ENCODE measurements at places on chromosomes 7 and 10.

GRCh38 chr10:95476469-95477174 is 84.5 kb downstream of the SORBS1 start:
- no peak for DNase-seq

GRCh38 chr10:44284198-44285084 is 100.5 kb downstream of the CXCL12 start:
- DNase-seq: no peak

DNA sequence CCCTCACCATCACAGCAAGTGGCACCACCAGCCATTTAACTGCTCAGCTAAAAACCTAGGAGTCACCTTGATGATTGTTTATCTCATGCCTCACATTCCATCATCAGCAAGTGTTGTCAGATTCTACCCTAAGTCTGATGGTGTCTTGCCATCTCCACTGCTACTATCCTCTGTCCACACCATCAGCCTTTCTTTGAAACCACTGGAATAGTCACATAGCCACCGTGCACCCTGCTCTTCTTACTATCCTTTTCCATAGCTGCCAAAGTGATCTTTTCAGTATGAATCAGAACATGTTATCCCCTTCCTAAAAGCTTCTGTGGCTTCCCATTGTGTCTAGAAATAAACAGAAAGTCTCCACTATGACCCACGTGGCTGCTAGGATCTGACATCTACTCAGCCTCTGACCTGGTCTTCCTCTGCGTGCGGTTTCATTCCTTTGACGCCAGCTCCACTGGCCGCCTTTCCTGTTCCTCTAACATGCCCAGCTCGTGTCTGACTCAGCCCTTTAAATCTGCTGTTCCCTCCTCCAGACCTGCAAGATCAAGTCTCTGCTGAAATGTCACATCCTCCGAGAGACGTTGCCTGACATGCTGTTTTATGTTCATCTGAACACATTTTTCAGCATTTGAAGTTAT is 16.5 kb upstream of the CHN2 start:
- DNase-seq: no peak

DNA sequence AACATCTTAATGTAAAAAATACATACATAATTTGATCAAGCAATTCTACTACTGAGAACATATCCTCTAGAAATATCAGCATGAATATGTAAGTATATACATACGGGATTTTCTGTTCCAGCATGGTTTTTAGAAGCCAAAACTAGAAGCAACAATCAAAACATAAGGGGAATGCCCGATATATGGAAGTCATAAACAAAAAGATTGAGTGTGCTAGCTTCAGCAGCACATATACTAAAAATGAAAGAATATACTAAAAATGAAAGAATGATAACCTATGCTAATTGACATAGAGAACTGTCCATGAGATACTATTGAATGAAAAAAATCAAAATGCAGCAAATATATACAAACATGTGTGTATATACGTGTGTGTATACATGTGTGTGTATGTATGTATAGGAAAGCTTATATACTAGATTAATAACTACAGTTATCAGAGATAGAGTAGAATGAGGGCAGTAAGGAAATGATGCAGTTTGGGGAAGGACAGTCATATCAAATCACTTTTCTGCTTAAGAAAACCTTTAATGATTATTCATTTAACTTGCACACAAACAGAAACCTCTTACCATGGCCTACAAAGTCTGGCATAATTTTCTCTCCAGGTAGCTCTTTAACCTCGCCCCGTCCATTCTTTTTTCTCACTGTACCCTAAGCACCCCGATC is 72.9 kb downstream of the NPY start:
- no peak for DNase-seq

DNA sequence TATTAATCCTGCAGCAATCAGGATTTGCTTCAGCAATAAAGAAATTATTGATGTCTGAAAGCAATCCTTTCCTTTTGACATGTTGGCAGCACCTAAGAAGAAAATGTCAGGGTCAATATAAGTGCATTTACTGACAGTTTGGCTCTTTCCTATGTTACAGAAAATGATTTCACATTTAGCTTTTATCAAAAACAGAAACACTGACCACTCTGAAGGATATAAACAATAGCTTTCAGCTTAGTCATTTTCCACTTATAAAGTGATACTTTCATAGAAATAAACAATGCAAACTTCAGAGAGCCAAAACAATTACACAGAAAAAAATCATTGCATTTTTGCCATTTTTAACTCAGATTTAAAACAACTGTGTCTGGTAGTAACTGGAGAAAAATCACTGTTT is 325.6 kb upstream of the KAT6B start:
- DNase-seq: no peak

DNA sequence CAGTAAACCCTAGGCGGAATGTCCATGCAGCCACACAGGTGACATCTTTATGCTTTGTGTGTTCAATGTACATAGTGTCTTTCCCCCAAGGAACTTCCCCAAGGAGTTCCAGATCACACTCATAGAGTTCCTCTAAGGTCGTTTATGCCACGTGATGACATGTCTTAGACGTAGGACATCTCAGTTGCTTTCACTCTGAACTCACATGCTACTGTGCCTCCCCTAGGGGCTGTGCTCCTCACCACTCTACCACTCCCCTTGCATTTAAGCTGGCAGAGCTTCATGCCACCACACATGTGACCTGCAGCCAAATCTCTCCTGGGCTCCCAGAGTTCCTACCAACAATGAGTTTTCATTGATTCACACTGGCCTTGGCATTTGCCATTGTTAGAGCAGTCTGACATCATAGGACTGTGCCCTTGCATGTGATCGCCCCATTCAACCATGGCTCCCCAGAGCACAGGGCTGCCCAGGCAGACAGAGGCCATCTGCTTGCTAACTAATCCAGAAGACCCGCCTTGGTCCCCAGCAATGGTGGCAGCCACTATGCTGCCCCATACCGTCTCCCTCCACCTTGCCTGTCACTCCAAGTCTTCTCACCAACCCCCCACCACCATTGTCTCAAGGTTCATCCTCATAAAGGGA is 95.3 kb upstream of the MACROH2A2 start:
- DNase-seq: no peak

DNA sequence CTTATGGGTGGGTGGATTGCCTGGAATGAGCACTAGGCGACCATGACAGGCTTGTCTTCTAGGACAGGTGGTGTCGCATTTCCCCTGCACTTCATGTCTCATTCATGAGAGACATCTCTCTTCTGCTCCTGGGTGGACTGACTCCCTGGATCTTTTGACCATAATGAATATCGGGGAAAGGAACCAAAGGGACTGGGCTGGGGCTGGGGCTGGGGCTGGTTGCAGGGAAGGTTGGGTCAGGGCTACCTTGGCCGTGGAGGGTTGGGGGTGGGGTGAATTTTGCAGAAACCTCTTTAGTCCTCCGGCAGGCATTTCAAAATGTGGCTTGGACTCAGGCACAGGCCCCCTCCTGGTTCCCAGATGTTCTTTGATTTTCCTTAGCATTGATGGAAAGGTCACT is 319.2 kb downstream of the ZNF716 start:
- DNase-seq: no peak

- DNase-seq: no peak
Observed at GRCh38 chr7:155237297-155237696, 60.4 kb upstream of the INSIG1 start.

DNA sequence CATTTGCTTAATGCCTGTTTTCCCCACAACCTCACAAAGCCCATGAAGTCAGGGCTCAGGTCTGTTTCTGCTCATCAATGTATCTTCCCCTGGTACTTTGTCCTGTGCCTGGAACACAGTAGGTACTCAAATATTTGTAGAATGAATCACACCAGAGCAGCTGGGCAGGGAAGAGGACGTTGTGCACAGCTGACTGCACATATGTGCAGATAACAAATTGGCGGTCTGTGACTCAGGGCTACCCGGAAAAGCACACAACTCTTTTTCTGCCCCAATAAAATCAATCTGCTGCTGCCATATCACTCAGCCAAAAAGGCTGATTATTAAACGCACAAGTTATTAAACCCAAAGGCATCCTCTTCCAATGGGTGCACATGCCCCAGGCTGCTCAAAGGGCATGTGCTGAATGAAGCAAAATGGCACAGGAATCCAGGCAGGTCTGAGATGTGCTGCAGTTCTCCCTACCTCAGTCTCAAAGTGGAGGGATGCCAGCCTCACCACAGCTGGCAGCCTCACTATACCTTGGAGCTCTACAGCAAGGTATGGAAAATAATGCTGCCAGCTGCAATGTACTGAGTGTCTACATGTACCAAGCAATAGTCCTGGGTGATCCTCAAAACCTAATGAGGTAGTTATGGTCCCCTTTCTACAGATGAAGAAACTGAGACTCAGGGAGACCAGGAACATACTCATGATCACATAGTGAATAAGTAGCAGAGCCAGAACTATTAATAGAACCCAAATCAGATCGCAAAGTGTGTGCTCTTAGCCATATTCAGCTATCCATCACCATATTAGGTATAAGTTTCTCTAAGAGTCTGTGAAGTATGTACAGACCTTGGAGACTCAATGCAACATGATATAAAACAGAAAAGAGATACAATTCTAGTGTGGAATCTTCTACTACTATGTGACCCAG is 43.4 kb downstream of the SORBS1 start:
- no peak for DNase-seq

- DNase-seq: no peak
Observed at GRCh38 chr7:121876656-121877500, 3.9 kb downstream of the PTPRZ1 start.

DNA sequence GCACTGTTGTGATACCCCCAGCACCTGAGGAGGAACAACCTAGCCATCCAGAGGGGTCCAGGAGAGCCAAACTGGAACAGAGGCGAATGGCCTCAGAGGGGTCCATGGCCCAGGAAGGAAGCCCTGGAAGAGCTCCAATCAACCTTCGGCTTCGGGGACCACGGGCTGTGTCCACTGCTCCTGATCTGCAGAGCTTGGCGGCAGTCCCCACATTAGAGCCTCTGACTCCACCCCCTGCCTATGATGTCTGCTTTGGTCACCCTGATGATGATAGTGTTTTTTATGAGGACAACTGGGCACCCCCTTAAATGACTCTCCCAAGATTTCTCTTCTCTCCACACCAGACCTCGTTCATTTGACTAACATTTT is 1.6 kb upstream of the CASP2 start:
- DNase-seq: no peak

DNA sequence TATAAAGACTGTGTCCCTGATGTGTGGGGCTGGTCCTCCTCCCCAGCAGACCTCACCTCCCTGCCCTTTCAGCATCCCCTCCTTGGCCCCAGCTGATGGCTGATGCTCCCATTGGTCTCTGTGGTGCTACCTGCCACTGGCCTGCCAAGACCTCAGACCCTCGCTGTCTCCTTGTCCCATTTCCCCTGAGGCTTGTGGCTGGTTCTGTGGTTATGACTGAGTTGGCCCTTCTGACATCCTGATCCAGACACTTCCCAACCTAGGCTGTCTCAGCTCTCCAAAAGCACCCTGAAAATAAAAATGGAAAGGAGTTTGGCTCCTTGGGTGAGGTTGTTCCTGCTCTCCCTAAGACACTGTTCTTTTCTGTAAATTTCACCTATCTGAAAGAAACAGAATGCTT is 214.2 kb downstream of the RPS24 start:
- DNase-seq: no peak

DNA sequence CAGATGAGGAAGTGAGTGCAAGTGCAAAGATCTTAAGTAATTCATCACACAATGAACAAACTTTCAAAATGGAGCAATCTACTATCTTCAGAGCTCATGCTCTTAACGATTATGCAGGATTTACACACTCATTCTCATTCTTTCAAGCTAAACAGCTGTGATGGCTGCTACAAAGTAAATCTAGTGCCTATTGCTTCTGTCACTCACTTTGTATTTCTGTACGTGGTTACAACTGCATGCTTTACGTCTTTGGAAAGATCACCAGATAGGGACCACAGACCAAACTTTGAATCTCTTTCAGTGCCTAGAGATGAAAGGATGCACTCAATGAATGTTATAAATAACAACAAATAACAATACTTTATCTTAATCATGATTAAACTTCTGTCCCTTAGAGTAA is 194.6 kb downstream of the MAGI2 start:
- DNase-seq: no peak

DNA sequence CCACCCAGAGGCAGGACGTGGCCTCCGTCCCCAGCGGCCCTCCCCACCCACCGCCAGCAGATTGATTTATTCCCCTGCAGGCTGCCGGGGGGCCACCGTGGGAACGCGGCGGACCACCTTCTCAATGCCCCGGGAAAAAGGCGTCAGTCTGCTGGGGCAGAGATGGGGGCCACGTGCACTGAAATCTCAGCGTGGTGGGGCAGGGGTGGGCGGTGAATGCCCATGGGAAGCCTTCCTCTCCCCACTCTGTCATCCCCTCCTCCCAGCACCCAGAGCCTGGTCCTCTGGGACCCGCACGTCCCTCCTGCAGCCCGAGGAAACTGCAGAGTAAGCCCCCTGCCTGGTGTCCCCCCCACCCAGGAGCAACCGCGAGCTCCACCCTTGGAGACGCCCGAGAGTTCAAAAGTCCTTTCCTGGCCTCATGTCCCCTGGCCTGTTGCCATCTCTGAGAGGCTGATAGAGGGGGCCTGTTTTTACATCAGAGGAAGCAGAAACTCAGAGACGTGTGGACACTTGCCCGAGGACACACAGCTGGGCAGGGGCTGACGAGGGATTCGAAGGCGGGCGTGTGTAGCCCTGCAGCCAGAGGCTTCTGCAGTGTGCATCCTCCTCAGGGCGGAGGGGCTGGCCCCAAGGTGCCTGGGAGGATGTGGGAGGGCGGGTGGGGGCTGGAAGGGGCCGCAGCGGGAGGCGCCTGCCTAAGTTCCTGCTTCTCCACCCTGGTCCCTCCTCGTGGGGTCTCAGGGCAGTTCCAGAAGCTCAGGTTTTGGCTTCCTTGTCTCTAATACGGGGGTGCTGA is 21.8 kb downstream of the UNCX start:
- peak; percentile 26 for DNase-seq

DNA sequence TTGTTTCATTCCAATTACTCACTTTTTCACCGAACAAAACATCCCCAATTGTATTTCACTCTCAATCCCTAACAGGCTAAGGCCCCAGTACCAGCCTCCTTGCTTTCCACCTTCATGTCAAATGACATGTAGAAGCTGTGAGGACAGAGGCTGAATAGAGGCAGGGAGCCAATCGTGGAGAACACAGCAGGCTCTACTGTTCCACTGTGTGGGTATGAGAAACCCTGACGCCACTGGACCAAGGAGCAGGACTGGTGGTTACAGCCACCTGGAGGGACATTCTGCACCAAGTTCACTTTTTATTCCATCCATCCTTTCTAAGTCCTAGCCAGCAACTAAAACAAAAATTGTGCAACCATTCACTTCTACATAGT is 502.8 kb downstream of the SORCS1 start:
- no peak for DNase-seq

GRCh38 chr7:30430276-30430675 is 48.3 kb downstream of the NOD1 start:
- no peak for DNase-seq
